Stimulated activated CD8-positive, alpha-beta memory T cell treated with anti-CD3 and anti-CD28 coated beads, Interleukin-7, amount 100 ng/mL, for 24 hours (primary cell): ENCODE measurements at places on chromosomes 11 and 22.

- no peak for DNase-seq
Observed at GRCh38 chr11:66467034-66467659, 442 bp downstream of the PELI3 start.

GRCh38 chr22:46250783-46251125, 661 bp upstream of the CDPF1 start:
- DNase-seq, result no peak

DNA sequence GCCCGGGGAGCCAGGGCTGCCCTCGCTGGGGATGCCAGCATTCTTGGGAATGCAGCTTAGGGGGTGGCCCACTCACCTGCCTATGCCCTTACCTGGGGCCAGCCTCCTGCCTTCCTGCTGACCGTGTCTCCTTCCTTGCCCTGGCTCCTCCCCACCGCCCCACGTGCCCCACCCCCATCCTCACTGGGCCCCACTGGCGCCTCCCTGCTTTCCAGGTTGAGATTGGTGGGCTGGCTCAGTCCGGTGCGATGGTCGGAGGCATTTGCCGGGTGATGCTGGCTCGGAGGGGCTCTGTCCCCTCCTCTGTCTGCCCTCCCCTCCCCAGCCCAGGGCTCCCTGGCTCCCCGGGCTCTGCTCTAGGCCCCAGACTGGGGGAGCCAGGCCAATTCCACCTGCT, 34.1 kb upstream of the GRAMD4 start:
- no peak for DNase-seq

DNA sequence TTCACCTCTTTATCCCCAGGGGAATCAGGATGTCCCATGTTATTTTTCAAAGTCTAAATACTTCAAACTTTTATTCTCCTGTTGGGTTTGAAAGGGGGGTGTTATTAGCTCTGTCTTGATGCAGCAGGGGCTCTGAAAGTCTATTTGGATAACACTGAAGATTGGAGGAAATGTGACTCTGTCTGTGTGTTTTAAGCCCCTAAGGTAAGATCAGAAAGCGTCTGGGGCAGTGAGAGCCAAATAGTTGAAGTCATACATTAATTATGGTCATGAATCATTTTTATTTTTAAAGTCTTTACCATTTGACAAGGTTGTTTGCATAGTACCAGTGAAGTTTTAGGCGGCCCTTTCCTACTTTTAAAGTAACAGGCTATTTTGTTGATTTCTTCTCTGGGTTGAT, 139.0 kb downstream of the UVRAG start:
- no peak for DNase-seq

GRCh38 chr11:65180877-65181568, 705 bp upstream of the CAPN1 start:
- no peak for DNase-seq

DNA sequence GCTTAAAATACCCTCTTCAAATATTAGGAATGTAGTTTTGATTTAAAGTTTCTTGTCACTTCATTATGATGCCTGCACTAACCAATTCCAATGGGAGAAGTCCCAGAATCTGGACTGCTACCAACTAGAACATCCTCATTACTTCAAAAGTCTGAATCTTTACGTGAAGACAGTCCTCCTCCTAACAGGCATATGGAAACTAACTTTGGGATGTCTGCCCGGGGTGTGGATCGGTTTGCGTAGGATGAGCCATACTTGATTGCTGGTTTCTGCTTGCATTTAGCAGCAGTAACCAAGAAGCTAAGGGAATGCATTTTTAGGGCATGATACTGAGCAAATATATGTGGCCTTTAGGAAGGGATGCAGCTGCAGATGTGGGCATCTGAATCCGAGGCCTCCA, 177.1 kb downstream of the LRRC4C start:
- DNase-seq, result no peak

- no peak for DNase-seq
Observed at GRCh38 chr22:49159711-49160110, 668.0 kb downstream of the BRD1 start.

- DNase-seq, result no peak
Observed at GRCh38 chr11:104078245-104078644, 41.8 kb downstream of the DDI1 start.

DNA sequence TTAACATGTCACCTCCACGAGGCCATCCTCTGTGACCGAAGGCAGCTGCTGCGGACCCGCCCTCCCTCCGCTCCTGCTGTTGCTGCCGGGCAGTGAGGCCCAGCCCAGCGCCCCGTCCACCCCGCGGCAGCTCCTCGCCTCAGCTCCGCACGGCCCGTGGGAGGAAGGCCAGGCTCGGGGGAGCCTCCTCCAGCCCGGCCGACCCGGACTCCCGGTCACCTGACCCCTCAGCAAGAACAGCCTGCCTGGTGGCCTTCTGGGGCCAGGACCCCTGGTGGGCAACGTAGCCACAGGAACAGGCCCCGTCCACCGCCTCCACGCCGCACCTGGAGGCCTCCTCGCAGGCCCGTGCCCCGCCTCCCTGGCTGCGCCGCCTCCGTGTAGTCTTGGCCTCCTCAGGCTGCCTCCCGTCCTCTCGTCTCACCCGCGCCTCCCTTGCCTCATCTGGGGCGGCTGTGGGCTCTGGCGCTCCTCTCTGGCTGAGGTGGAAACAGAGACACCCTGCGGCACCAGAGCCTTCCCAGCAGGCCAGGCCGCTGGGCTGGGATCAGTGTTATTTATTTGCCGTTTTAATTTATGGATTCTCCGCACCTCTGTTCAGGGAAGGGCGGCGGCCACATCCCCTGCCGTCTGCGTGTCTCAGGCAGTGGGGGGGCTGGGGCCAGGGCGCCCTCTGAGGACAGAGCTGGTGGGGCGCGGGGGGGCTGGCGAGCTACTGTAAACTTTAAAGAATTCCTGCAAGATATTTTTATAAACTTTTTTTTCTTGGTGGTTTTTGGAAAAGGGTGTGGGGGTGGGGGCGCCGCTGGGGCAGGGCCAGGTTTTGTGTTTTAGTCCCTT, 25.4 kb downstream of the MOB2 start:
- no peak for DNase-seq

DNA sequence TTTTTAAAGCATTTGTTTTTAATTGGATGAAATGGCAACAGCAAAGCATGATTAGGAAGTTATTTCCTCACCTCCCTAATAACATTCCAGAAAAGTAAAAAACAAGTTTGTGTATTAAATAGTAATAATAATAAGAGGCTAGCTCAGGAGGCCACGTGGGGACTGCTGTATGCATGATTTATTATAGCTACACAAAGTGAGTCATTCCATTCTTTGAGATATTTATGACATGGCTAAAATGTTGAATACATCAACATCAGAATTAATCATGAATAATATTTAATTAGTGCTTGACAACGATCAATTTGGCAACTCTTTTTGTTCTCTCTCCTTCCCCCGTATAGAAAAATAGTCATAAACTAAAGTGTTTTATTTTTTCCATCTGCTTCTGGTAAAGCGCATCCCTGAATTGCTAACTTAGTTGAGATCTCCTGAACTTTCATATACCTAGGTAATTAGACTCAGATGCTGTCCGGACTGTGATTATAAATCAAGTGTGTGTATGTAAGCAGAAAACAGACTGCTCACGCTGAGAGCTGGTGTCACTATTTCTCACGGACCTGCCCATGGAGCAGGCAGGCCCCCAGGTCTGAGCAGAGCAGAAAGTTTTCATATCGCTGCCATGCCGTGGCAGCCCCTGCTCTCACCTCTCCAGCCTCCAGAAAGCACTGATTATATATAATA, 125.7 kb downstream of the WT1 start:
- no peak for DNase-seq

DNA sequence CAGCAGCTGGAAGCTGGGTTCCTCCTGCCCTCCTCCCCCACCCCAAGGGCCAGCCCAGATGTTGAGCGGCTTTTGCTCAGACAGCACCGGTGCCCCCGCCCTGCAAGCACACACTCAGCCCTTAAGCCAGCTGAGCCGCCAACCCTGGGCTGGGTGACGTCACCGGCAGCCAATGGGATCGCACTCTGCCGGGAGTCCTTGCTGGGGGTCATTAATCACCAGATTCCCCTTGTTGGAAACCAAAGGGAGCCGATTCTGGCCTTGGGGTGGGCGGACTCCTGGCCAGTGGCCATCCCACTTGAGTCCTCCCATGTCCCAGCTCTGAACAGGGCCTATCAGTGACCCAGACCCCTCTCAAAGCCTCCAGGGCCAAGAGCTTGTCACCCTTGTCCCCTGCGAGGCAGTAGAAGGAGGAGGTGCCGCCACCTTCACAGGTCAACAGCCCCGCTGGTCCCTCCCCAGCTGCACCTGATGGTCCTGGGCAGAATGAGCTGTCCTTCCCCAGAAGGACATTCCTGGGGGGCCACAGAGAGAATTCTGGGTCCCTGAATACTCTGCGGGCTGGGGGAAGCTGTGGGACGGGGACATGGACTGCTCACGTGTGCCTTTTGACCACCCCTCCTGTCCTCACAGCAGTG, 7.4 kb downstream of the DUSP8 start:
- no peak for DNase-seq

GRCh38 chr11:115178705-115179104, 325.5 kb downstream of the CADM1 start:
- no peak for DNase-seq

GRCh38 chr11:79219186-79220045, 221.4 kb downstream of the TENM4 start:
- DNase-seq, result no peak

GRCh38 chr11:120432056-120433018, 79.2 kb upstream of the GRIK4 start:
- no peak for DNase-seq

DNA sequence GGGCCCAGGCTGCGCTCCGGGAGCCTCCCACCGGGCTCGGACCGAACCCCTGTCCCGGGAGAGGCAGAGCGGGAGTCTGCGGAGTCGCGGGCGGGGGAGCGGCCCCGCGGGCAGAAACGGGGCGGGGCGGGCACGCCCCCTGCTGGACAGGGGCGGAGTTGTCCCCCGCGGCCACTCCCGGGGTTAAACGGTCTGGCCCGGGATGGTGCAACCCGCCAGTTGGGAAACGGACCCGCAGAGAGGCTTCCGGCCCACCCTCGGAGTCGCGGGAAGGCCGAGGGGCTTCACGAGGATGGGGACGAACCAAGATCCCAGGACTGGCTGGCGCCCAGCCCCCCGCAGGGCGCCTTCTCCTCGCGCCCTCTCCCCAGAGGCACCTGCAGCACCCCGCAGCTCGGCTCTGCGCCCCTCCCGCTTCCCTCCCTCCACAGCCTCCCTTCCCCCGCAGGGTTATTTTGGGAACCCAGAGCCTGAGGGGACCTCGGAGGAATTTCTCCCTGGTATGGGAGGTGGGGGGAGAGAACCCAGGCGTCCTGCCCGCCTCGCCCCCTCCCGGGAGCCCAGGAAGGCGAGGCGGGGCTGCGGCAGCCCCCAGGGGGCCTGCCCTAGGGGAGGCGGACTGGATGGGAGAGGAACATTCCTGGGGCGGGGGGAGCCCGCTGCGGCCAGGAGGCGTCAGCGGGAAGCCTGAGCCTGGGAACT, 902 bp downstream of the RASGRP2 start:
- no peak for DNase-seq

DNA sequence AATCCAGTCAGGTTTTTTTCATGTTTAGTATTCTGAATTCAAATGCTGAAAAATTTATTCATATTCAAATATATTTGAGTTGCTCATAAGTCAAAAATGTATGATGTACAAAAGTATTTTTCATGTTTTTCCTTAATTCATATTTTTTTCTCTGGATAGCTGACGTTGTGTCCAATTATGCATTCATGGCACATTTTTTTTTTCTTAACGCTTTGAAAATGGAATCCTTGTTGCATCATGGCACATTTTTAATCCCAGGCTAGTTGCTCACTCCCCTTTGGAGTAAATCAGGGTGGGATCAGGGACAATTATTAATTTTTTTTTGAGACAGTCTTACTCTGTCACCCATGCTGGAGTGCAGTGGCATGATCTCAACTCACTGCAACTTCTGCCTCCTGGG, 14.1 kb downstream of the BIRC3 start:
- DNase-seq, result no peak

- no peak for DNase-seq
Observed at GRCh38 chr11:34602245-34602644, 18.6 kb upstream of the EHF start.

DNA sequence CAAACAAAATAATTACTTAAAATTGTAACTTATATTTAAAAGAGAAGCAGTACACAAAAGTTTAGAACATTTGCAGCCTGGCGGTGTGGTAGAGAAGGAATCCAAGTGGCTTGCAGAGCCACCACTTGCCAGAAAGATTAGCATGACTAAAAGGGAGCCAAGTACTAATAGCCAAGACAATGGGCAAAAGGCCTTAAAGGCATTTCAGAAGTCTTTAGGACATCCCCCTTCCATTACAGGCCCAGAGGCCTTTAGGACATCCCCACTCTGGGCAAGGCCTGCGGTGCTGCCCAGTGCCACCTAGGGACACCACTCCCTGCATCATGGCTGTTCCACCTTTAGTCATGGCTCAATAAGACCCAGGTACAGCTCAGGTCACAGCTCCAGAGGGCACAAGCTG, 32.4 kb downstream of the TMEM225 start:
- DNase-seq, result no peak
